Cerebellar nuclear complex (tissue), 1 donor: ENCODE measurements at places on chromosomes 1 and 21.

GRCh38 chr1:24414775-24415333 is 748 bp upstream of the NIPAL3 start:
- no peak for DNase-seq

- DNase-seq, result no peak
These were observed 4.9 kb downstream of the ASAP3 start for GRCh38 chr1:23478896-23479665.

GRCh38 chr1:115118611-115119010 is 29.3 kb upstream of the TSPAN2 start:
- DNase-seq, result no peak

DNA sequence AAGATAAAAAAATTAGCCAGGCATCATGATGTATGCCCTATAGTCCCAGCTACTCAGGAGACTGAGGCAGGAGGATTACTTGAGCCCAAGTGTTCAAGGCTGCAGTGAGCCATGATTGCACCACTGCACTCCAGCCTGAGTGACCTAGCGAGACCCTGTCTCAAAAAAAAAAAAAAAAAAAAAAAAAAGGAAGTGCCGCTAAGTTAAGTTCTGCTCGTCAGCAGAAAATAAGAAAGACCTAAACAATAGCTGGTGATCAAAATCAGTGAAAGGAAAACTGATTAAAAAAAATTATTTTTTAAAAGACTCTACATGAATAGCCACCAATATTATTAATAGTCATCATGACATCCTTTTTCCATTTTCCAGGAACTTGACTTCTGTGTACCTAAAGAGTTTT is 44.2 kb upstream of the MTR start:
- no peak for DNase-seq

DNA sequence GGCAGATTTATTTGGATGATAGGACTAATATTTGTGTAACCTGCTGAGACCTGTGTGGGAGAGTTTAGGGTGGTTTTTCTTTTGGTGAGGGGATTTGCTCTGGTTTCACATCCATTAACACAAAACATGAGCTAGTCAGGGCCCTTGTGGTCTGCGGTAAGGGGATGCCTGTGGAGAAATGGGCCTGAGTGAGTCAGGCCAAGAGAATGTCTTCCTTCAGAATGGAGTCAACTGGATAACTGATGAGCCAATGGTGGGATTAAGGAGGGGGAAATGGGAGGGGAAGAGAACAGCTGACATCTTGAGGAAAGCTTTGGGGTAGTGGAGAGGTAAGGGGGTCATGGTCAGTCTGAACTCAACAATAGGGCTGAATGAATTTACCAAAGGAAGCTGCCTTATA is 13.9 kb downstream of the WNT2B start:
- DNase-seq, result no peak

DNA sequence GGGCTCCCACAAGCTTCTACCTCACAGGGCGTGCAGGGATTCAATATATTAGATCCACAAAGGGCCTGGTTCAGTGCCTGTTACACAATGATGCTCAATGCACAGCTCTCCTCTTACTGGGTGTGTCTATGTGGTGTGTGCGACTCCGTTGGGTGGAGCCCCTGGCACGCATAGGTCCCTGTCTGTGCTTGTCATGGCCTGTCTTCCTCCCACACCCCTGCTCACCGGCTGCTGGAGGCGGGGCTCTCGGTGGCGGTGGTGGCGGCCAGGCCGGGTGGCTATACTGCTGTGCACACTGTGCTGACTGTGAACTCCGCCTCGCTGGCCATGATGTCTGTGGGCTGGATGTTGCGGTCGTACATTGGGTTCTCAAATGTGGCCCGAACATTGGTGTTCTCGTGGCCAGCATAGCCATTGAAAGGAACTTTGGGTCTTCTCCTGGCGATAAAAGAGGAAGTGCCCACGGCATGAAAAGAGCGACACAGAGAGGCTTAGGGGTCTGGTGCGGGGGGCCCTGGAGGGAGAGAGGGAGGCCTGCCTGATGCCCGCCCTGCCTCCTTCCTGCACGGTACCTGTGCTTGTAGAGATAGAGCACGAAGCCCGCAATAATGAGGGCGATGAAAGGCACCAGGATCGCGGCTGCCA is 46.9 kb downstream of the ZSCAN20 start:
- DNase-seq, result no peak

GRCh38 chr1:170769691-170770090 is 105.8 kb downstream of the PRRX1 start:
- DNase-seq, result no peak

- no peak for DNase-seq
These were observed 4.4 kb downstream of the AZIN2 start for GRCh38 chr1:33085332-33085731.

DNA sequence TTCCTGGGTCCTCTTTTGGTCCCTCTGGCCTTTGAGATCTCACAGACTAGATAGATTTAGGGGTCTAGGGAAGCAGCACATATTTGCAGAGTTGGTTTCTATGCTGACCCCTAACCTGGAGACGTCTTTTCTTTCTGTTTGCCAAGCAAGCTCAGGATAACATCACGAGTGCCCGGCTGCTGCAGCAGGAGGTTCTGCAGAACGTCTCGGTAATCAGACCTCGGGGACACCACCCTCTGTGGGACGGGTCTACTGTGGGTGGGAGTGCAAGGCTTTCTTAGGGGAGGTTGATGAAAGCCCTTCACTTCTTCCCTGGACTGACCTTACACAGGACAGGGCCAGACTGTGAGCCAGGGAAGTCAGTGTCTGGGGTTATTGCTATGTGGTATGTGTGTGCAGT is 2.9 kb downstream of the IL24 start:
- no peak for DNase-seq

- no peak for DNase-seq
These were observed at the start of gene OLIG1 for GRCh38 chr21:33069994-33070743. OLIG1 (plus strand) TSS chr21:33070141; CDS start chr21:33070247, 106 bp downstream.

GRCh38 chr1:115183158-115183557 is 93.9 kb upstream of the TSPAN2 start:
- DNase-seq, result no peak

GRCh38 chr1:5744911-5745799 is 247.1 kb downstream of the NPHP4 start:
- DNase-seq, result no peak

GRCh38 chr1:30971496-30971895 is 62.9 kb upstream of the SDC3 start:
- no peak for DNase-seq

DNA sequence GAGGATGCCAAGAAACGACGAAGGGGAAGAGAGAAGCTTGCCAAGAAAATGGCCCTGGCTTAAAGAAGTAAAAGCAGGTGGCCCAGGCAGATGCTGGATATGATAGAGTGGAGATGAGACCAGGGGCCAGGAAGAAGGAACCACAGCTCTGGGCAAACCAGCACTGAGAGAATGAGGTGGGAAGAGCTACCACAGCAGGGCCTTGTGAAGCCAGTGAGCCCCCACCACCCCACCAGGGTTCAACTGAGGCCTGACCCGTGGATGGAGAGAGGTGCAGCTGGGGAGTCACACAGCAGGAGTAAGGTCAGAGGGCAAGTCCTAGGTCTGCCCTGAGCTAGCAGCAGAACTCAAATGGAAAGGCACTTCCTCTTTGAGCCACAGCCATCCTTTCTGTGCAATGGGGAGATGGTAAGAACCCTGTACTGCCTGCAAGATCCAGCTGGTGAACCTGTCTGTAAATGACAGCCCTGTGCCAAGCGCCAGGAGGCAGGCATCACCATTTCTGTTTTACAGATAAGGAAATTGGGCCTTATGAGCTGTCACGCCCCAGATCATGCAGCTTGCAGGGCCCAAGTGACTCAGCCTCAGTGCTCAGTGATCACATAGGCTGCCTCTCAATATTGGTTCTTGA is 8.5 kb downstream of the SH3BGRL3 start:
- DNase-seq, result no peak

- no peak for DNase-seq
These were observed 70.5 kb upstream of the NGF start for GRCh38 chr1:115408533-115408932.

DNA sequence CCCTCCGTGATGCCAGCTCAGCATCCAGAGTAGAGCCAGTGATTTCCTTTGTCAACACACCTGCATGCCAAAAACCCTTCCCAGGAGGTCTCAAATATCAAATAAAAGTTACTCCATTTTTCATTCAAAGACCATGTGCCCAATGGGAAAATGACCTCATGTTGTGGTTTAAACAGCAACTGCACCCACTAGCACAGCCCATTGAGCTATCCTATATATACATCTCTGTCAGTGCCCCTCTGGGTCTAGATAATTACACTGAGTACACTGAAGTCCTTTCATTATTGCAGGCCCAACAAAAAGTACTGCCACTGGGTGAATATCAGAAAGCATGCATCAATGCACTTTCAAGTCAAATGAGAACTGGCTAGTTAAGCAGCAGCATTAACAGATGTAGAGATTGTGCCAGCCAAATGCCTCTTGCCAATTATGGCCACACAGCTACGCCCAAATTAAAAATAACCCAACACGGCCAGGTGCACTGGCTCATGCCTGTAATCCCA is 117.7 kb downstream of the SLC45A1 start:
- no peak for DNase-seq

- DNase-seq, result no peak
These were observed 42.8 kb upstream of the MARK1 start for GRCh38 chr1:220485131-220485530.

DNA sequence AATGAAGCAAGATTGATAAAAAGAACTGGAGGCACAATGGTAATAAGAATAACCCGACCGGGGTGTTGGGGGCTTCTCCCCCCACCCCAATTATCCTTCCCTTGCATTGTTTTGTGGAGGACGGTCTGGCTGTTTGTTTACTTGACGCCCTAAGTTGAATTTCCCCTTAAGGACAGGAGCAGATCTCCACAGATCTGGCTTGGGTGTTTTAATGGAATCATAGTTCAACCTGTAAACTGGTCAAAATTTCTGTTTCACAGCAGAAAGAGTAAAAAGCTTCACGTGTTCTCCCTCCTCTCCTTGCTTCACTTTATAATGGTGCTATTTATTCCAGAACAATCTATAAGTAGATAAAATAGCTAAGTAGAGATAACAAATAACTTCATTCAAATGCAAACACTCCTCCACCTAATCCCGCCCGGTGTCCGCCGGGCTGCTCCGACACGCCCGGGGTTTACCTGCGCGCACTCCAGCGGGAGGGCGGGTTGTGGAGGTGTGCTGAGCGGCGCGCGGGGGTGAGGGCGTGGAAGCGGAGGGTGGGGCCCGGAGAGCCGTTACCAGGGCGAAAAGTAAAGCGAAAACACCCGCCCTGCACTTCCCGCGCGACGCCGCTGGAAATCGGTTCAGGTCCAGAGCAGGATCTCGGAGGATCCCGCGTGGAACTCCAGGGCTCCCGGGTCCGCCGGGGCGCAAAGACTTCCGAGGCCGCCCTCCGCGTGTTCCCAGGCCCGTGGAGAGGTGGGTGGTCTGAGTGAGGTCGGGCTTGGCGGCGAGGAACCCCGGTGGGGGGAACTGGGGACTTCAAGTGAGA is 2.0 kb upstream of the ATF3 start:
- DNase-seq, result no peak

GRCh38 chr1:204167730-204168129 is 1.6 kb upstream of the REN start:
- DNase-seq, result no peak

GRCh38 chr1:167332503-167332902 is 111.8 kb downstream of the POU2F1 start:
- DNase-seq, result no peak

DNA sequence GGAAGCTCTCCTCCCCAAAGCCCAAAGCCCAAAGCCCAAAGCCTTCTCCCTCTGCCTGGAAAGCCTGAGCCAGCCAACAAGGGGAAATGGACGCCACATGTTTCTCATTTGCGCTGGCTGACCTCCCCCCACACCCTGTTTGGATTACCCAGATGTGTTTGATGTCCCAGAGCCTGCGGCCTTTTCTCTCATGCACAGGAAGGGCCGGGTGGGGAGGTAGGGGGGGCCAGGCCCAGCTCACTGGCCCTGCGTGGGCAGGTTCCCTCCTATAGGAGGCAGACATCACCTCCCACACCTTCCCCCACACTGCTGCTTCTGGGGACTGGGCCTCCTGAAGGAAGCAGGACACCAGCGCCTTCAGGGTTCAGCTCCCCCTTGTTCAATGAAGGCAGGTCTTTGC is 116.3 kb downstream of the NAV1 start:
- DNase-seq, result no peak

DNA sequence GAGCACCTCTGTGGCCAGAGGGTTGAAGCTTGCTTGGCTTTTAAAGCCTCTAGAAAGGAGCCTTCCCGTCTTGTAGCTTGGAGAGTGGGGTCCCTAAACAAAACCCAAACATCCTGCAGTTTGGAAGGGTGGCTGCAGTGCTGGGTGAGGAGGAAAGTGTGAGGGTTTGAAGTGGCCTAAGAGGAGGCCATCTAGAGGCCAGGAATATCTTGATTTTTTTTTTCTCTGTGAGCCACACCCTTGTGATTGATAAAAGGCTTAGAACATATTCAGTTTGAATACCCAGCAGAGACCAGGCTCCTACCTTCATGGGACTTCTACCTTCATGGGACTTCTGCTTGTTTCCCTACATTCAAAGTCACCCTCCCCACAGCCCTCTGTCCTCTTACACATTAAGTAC is 37.3 kb upstream of the PIGV start:
- DNase-seq, result no peak

DNA sequence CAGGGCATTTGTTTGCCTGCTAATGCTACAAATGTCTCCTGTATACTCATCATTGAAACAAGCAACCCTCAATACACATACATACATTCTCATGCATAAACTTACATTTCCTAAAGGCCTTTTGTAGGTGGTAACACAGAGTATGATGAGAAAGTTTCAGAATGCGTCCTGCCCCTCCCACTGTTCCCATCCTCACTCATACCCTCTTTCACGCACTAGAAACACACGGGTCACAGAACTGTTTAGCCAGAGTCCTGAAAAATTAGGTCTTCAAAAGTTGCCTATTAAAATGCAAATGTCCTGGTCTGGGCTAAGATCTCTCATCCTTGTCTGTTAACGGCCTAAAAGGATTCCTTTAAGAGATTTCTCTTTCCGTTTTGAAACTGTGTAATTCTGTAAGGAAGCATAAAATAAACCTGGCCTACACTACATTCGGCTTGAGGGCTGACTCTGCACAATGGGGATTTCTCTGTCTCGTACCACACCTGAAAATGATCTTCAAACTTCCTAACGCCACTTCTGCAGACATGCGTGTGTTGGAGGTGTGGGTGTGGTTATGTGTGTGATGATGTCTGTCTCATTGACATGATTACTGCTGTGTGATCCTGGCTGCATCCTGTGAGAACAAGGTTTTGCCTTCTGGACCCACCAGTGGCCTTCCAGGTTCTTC is 5.3 kb upstream of the FCER1A start:
- no peak for DNase-seq

DNA sequence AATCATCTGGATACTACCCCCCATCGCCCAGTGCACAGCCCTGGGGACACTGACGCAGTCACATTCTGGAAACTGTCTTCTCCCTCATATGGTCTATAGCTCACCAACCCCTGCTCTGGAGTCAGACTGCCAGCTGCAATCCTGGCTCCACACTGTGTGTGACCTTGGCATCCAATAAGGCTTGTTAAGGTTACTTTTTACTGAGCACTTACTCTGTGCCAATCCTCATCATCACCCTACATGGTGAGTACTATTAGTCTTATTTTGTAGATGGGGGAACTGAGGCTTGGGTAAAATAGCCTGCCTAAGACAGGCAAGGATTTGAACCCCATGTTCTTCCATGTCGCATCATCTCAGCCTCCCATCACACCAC is 34.9 kb downstream of the AHDC1 start:
- DNase-seq, result no peak
